Esophagus squamous epithelium (tissue), 5 donors: ENCODE measurements at places on chromosomes 6 and 20. TPM values are rescaled to one million over a fixed set of nuclear protein-coding genes. Genes with fewer than 3 reads are reported as not detected.

DNA sequence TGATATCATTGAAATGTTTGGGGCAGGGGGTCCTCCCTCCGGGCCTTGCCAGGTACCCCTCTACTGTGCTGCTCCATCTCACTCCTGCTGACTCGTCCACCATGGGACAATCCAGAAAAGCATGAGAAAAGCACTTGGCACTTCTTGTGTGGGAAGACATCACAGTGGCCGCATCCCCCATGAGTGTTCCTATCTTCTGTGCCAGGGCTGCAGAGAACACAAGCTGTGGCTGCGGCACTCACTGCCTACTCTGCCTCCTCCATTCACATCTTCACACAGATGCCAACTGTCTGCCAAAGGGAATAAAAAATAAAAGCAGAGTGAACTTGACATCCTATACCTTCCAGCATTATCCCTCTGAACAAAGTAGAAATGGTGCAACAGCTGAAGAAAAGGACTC lies 117.4 kb upstream of the PROKR2 start:
- H3K27ac ChIP-seq, result no peak overlapping the region
- H3K4me1 ChIP-seq, result no peaks in the 10 kb centered on the region
- H3K4me3 ChIP-seq, result no peak overlapping the region

DNA sequence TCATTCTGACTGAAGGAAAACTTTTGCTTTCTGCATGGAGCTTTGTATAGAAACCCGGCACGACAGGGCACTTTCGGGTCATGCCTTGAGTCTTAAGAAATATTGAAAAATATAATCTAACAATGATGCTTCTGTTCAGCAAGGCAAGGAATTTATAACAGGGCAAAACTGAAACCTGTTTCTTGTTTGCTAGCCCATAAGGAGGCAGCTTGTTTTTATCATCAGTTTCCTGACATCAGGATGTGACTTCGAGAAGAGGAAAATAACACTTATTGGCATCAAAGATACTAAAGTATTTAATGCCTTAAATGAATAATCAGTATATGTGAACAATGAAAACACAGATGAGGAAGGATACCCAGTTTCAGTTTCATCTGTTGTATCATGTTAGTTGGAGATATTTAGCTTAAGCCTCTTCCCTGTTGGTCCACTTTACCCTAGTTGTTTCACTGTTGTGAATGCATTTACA lies 146.5 kb downstream of the CDKAL1 start:
- H3K4me3 ChIP-seq, result no peak overlapping the region
- no peaks in the 10 kb centered on the region for H3K36me3 ChIP-seq
- DNase-seq, result no peak
- H3K27ac ChIP-seq, result no peak overlapping the region
- H3K27me3 ChIP-seq, result no peaks in the 10 kb centered on the region
- H3K4me1 ChIP-seq, result peaks cover 7% of the 10 kb centered on the region

DNA sequence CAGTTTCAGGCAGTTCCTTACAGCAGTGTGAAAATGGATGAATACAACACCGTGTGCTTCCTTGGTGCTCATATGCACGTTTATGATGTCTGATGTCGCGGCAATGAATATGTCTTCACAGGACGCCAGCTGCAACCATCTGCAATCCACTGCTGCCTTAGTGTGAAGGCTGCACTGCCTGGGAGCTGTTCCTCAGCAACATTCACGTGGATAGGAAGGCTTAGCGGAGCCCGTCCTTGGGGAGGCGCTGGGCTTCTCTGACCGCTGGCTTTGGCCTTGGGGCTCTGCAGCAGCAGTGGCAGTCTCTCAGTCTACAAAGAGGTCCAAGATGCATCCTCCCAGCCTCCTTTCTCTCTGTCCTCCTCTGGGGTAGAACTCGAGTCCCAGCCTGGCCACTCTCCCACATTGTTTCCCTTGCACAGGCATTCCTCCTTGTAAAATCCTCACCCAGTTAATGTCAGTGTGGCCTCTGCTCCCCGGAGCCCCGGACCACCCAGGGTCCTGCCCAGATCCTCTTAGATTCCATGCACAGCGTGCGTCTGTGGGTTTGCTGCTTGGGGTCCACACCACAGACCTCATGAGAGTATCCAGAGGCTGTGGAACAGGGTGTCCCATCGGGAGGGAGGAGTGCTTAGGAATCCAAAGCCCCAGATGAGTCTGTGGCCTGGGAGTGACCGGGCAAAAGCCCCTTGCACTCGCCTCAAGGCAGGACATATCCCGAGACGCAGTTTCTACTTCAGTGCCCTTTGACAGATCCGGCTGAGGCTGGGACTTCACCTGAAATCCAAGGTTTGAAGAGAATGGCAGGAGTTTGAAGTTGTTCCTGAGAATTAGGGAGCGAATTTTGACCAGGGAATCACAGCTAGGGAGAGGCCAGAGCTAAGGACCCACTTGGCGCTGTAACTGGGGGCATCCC lies 181.3 kb downstream of the THBS2 start:
- no peak overlapping the region for H3K4me3 ChIP-seq
- H3K27ac ChIP-seq, result no peak overlapping the region
- DNase-seq, result no peak
- H3K4me1 ChIP-seq, result no peaks in the 10 kb centered on the region
- no peaks in the 10 kb centered on the region for H3K36me3 ChIP-seq

DNA sequence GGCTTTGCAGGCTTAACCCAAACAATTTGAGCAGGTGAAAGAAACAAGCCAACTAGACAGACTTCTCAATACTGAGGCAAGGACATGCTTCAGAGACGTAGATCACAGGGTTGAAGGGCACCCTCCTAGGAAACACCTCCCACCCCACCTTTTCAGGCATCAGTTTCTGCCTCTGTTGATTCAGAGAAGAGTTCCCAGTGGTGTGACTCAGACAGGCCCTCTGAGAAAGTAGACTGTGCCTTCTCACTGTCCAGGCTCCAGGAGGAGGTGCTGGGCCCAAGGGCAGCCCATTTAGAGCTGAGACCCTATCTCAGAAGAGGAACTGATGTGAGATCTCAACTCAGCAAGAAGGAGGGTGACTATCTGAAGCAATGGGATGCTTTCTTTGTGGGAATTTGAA lies 108.1 kb downstream of the FAM50B start:
- H3K4me3 ChIP-seq, result no peak overlapping the region
- H3K36me3 ChIP-seq, result no peaks in the 10 kb centered on the region
- no peak overlapping the region for H3K27ac ChIP-seq
- no peak for DNase-seq

DNA sequence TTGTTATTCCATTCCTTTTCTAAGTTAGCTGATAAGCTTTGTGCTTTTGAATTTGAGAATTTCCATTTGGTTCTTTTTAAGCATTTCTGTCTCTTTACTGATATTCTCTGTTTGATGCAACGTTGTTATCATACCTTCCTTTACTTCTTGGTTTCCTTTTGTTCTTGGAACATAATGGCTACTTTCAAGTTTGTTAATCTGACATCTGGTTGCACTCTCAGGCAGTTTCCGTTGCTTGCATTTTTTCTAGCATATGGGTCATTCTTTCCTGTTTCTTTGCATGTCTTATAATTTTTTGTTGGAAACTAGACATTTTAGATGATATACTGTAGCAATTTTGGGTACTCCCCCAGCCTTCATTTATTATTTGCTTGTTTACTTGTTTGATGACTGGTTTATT lies 12.5 kb downstream of the CDC5L start:
- H3K27me3 ChIP-seq, result no peaks in the 10 kb centered on the region
- DNase-seq, result no peak
- no peaks in the 10 kb centered on the region for H3K4me1 ChIP-seq
- H3K4me3 ChIP-seq, result no peak overlapping the region
- peaks cover 87% of the 10 kb centered on the region for H3K36me3 ChIP-seq

DNA sequence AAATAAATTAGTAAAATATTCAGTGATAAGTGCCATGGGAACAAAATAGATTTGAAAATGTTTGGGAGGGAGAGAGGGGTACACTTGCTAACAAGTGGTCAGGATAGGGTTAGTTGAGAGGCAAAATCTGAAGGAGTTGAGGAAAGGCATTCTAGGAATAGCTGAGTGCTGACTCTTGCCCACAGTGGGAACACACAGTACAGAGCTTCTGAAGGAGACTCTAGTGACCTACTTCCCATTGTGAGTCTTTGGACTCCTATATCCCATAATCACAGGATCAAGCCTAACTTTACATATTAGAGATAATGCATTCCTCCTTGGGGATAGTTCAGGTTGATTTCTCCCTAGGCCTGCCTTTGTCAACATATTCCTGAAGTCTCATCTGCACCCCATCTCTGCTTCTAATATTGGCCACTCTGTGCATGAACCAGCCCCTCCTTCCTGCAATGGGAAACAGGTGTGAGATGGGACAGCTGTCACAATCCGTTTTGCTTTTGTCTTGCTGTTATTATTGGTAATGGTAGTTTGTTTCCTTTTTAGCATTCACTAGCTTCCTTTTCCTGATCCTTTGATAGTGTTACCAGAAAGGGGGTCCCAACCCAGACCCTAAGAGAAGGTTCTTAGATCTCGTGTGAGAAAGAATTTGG lies 2.6 kb upstream of the TRIM38 start:
- peaks cover 18% of the 10 kb centered on the region for H3K4me1 ChIP-seq
- H3K4me3 ChIP-seq, result no peak overlapping the region
- no peak overlapping the region for H3K27ac ChIP-seq
- H3K36me3 ChIP-seq, result peaks cover 3% of the 10 kb centered on the region

- H3K4me3 ChIP-seq, result no peak overlapping the region
- no peak for DNase-seq
- H3K27ac ChIP-seq, result no peak overlapping the region
- no peaks in the 10 kb centered on the region for H3K27me3 ChIP-seq
- peaks cover 97% of the 10 kb centered on the region for H3K36me3 ChIP-seq
Observed at GRCh38 chr6:167928111-167928510, 69.4 kb upstream of the KIF25 start.

Gene GMEB2
- 7.2 TPM for total RNA-seq

Gene UNC5CL
- 1.2 TPM for total RNA-seq

Gene HLA-G
- not detected for total RNA-seq
